Effector memory CD4-positive, alpha-beta T cell (primary cell): ENCODE measurements at places on chromosomes 5 and 9.

DNA sequence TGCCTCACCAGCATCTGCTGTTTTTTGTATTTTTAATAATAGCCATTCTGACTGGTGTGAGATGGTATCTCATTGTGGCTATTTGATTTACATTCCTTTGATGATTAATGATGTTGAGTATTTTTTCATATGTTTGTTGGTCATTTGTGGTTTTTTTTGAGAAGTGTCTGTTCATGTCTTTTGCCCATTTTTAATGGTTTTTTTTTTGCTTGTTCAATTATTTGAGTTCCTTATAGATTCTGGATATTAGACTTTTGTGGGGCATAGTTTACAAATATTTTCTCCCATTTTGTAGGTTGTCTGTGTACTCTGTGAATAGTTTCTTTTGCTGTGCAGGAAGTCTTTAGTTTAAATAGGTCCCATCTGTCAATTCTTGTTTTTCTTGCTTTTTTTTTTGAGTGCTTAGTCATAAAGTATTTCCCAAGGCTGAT, 148.1 kb downstream of the NPR3 start:
- no peak for DNase-seq

DNA sequence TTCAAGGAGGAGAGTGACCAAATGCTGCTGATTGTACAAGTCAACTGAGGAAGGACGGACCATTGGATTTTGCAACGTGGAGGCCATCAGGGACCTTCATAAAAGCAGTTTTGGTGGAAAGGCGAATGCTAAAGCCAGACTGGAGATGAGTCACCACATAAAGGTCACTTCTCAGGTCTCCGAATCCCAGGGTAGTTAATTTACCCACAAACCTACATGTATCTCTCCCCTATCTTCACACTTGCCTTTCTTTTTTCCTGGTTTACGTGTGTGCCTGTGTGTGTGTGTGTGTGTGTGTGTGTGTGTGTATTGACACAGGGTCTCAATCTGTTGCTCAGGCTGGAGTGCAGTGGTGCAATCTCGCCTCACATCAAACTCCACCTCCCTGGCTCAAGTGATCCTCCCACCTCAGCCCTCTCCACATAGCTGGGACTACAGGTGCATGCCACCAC, 4.6 kb upstream of the CTNNA1 start:
- no peak for DNase-seq

GRCh38 chr5:383621-384020, 59.4 kb upstream of the EXOC3 start:
- no peak for DNase-seq

GRCh38 chr5:34957857-34958690, 28.7 kb downstream of the DNAJC21 start:
- no peak for DNase-seq

DNA sequence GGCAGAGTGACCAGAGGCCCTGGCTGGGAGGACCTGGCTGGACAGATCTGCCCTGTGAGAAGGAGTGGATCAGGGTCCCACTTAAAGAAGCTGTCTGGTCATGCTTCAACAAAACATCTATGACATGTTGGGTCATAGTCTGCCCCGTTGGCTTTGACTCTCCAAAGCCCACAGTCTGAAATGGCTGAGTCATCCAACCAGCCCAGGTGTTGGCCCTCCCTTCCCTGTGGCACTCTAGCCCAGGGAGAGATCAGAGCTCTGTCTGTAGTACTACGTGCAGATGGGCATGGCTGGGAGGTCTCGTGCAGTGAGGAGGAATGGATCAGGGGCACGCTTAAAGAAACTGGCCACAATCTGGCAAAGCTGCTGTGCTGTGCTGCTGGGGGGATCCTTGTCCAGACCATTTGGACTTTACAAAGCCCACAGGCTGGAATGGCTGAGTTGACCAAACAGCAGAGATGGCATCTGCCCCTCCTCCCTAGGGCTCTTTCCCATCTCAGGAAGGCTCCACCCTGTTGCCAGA, 206.1 kb downstream of the TUSC1 start:
- DNase-seq = no peak

GRCh38 chr5:149439899-149440542, 60.9 kb upstream of the IL17B start:
- no peak for DNase-seq

DNA sequence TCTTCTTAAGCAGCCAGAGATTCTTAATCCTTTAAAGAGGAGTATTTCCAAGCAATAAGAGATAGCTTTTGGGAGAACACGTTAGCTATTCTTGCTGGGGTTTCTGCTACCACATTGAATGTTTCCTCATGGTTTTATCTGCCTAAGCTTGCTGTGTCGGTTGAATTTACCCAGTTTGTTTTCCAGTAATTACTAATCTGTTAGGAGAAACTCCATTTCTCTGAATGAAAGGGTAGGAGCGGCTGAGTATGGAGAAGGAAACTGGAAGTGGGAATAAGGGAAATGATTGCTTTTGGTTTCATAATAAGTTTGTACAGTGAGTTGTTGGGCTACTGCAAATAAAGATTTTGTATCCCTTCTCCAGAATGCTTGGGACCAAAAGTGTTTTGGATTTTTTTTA, 1.2 kb downstream of the JAK2 start:
- DNase-seq = no peak

DNA sequence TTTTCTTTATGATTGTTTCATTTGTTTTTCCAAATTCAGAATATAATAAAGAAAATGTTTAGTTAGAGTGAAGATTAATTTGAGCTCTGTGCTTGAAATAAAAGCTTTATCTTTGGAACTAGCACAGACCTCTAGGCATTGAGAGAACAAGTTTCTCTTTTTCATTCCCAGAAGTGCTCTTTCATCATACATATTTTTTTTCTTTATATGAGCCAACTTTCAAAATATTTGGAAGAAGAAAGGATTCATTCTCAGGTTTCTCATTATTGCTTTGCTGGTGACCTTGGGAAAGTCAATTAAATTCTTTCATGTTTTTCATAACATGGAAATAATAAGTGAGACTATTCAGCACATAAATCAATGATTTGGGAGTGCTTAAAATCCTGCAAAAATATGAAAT, 16.8 kb downstream of the CTXN3 start:
- DNase-seq = no peak

DNA sequence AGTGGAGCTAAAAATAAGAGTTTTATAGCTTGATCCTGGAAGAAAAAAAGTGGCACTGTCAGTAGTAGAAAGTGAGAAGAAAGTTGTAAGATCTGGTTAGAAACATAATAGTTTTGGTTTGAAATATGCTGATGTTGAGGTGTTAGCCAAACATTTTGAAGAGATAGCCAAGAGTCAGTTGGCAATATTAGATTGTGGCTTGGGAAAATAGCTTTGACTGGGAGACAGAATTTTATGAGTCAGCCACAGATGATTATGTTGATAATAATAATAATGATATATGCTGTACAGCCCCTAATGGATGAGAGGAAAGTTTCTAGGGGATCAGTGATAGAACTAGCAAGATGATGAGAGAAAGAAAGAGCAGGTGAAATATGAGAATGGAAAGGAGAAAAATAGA, 12.4 kb upstream of the CDH18 start:
- DNase-seq = no peak

DNA sequence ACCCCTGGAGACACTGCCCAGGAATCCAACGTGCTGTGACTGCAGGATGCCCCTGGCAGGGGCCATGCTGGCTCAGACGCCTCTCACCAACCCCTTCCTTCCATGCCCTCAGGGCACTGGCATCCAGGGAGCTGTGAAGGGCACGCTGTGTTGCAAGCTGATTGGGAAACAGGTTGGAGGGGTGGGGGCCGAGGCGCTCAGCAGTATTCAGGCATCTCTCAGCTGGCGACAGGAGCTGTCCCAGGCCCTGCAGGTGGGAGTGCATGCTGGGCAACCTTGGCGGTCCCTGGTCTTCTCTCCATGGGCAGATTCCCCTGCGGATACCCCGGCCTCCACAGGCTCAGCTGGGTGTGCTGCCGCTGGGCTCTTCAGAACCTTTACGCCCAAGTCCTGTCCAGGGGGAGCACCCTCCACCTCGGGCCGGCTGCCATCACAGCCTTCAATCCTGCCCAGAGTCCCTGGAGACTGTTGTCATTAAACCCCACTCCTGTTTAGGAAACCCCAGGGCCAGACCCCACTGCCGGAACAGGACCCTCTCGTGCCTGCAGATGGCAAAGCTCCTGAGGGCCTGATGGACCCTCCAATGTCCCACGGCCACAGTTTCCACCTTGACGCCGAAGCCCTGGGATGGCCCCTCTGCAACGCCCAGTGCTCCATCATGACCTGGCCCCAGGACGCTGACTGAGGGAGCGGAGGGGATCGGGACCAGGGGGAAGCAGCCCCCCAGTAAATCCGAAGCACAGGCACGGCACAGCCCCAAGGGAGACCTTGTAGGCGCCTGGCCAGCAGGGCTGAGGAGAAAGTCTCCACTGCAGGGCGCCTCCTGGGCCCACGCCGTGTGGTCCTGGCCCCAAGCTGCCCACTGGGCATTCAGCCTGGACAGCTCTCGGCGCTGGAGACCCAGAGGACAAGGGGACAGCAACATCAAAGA, 9.3 kb downstream of the TPPP start:
- no peak for DNase-seq
